Tibial artery (tissue), 4 donors: ENCODE measurements at places on chromosomes 7 and 10.
A peak's percentile ranks its signal among the peaks of the same experiment; 100 is the strongest.

DNA sequence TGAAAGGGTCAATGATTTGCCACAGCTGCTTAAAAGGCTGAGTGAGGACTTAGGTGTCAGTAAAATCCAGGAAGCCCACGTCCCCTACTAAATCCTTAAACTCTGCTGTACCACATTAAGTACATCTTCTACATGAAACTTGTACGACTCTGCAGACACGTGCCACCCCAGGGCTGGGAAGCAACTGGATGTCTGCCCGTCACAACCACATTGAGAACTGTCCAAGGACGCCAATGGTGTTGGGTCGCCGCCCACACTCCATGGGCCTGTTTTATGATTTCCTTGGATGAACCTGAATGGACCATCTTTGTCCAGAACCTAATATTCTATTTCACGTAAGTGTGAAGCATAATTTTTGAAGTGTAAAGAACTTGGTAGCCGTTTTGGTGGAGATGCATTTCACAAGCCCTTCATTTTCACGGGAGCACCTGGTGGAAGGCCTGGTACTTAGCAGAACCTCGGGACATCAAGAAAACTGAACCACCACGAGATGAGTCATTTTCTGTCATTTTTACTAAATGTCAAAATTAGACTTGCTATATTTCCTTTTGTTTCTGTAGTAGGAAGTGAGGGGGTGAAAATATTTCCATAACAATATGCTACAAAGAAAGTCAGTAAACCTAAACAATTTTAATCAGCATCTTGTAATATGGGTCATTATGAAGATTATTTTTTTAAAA is 134.9 kb downstream of the SFMBT2 start:
- DNase-seq: no peak

GRCh38 chr7:6446838-6447580 is 745 bp downstream of the DAGLB start:
- peak; percentile 84 for DNase-seq

GRCh38 chr7:81414411-81414810 is 355.4 kb downstream of the HGF start:
- DNase-seq: no peak

- no peak for DNase-seq
Observed at GRCh38 chr7:102883098-102883860, 29.5 kb upstream of the LRRC17 start.

DNA sequence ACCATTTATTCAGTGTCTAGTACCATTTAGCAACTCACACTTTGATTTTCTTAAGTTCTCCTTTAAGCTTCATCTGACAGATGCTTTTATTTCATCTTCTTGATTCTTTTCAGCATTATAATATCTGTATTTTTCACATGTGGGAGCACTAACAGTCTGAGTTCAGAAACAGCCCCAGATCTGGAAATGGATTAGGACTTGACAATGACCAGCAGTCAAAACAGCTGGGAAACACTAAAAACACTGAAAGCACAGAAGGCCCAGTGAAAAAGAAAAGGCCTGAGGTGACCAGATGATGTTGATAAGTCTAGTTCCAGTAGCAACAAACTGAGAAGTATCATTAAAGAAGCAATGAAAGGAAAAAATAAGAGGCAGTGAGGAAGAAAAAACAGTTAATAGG is 304.7 kb upstream of the MYO3A start:
- DNase-seq: no peak
